Hindlimb muscle (tissue), 1 donor: ENCODE measurements at places on chromosomes 1 and 21. TPM values are rescaled to one million over a fixed set of nuclear protein-coding genes. Genes with fewer than 3 reads are reported as not detected.

EXTL1 gene
- polyA plus RNA-seq, result 4.2 TPM

OLIG2 gene
- polyA plus RNA-seq, result not detected

CDC7 gene
- 8.1 TPM for polyA plus RNA-seq

KIF14 gene
- polyA plus RNA-seq, result 2.1 TPM

RPE65 gene
- not detected for polyA plus RNA-seq

PPFIA4 gene
- polyA plus RNA-seq, result 69.4 TPM

FCMR gene
- polyA plus RNA-seq, result 1.5 TPM

NBPF26 gene
- polyA plus RNA-seq, result 23.2 TPM

TRIM46 gene
- 0.40 TPM for polyA plus RNA-seq

ANGPTL7 gene
- 0.54 TPM for polyA plus RNA-seq

LINGO4 gene
- polyA plus RNA-seq, result 0.40 TPM

MAB21L3 gene
- polyA plus RNA-seq, result not detected
